ENCODE measurements at places on chromosomes 2 and 18.
A peak's percentile ranks its signal among the peaks of the same experiment; 100 is the strongest.

DNA sequence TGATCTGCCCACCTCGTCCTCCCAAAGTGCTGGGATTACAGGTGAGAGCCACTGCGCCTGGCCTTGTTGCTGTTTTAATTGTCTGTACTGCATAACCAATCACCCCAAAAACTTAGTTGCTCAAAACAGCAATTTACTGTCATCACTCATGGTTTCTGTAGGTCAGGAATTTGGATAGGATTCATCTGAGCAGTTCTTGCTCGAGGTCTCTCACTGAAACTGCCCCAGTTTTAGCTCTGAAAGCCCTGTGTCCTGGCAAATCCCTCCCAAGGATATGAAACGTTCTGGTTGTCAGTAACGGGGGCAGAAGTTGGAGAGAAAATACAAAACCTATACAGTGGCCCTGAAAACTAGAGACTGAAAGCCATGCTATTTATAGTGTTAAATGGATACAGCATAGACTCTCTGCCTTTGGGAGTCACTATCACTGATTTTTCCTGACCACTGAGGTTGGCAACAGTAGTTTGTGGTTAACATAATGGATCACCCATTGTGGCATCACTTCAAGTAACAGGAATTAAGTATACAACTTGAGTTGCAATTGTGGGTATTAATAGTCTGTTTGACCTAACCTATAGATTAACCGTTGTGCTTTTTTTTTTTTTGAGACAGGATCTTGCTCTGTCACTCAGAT lies 27.2 kb upstream of the ERICH2 start:
- DNase-seq: no peak

DNA sequence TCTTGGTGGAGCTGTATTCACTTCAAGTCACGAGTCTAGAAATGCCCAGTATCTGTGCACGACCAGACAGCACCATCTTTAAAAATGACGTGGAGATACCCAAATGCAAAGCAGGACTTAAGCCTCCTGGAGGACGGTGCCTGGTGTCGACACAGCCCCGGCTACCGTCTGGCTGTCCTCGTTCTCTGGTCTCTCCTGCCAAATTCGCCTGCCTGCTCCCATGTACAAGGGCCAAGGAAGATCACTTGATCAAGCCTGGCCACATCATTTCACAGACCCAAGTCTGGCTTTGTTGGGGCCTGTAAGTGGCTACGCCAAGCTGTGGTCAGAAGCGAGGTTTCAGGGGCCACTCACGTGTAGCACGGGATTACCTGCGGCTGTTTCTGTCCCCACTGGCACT lies 9.4 kb downstream of the ODC1 start:
- no peak for DNase-seq

DNA sequence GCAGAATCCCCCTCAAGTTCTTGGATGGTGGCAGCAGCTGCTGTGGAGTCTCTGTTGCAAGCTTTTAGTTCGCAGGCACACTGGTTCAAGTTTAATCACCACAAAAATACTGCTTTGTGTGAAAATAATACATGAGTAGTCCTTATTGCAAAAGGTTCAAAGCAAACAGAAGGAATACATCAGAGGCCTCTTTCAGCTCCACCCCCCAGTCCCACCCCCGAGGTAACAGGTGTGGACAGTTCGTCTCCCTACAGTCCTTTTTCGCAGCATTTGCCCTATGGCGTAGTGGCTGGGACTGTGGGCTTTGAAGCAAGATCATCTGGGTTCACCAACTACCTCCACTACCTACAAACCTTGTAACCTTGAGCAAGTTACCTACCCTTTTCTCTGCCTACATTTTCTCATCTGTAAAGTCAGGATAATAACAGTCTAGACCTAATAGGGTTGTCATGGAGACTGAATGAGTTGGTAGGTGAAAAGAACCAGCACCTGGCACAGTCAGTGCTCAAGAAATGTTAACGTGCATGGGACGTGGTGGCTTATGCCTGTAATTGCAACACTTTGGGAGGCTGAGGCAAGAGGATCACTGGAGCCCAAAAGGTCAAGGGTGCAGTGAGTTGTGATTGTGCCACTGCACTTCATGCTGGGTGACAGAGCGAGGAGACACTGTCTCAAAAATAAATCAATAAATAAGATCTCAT lies 61.7 kb downstream of the TCF7L1 start:
- DNase-seq: no peak

DNA sequence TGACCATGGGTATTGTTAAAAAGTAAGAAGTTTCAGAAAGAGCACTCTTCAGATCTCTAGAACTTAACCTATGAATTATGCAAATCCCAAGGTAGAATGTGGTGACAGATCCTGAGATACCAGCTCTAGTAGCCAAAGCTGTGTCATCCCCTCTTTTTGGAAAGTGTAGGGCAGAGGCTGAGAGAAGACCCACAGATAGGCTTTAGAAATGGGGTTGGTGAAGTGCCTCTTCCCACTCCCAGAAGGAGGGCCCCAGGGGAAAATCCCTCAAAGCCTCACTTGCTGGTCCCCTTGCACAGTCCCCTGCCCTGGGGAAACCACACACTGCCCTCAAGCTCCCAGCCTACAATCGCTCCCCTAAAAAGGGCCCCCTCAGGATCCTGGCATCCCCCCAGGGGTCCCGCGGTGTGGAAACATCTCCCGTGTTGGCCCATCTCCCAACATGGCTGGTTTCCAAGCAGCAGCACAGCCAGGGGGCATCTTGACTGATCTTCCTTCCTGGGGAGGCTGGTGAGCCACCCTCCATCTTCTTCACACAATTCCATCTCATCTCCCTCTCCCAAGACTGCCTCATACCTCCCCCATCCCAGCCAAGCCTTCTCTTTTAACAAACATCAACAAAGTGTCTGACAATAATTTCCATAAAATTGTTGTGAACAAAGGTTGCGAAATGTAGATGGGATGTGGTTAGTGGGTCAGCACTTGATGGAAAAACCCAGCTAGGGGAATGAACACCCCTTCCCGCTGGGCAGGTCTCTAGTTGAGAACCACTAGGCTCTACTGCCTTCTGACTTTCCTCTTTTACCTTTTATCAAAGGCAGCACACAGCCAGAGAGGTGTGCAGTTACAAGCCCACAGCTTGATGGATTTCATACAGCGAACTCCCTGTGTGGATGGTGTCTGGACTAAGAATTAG lies 25.1 kb downstream of the MAL start:
- DNase-seq: no peak

DNA sequence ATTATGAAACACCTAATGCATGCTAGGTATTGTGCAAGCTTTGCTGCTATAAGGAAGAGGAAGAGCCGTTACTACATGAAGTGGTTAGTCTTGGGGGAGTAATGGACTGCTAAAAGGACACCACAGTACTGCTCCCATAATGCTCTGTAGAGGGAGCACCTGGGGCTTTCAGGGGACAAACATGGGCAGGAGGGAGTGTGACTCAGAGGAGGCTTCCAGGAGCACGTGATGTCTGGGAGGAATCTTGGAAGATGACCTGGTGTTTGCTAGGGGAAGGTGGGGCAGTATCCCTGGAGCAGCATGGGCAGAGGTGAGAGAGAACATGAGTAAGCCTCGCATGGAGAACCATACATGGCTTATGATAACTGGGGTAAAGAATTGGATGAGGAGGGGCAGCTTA lies 18.8 kb downstream of the MAPK4 start:
- no peak for DNase-seq

- no peak for DNase-seq
Observed at GRCh38 chr2:55176094-55176415, 56.0 kb downstream of the CLHC1 start.

DNA sequence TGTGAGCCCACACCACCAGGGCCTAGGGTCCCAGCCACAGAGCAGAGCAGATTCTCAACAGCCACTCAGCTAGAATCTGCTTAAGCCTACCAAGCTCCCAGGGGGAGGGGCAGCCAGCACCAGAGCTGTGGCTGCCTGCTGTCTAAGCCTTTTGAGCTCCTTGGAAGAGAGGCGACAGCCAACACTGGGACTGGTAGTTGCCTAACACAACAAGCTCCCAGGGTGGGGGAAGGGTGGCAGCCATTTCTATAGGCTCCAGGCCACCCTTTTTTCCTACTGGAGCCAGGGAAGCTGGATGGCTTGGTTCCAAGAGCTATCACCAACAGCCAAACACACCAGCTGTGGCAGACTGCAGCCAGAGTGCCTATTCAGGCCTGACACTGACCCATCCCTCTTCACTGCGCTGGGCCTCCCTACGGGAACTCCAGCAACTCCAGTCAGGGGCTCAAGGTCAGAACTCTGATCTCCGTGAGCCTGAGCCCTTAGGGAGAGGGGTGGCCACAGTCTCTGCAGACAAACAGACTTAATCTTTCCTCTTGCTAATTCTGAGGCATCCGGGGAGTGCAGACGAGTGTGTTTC lies 1824.3 kb upstream of the CELF4 start:
- DNase-seq: no peak

- no peak for DNase-seq
Observed at GRCh38 chr18:34848695-34849094, 138.6 kb downstream of the DTNA start.

- no peak for DNase-seq
Observed at GRCh38 chr18:58908006-58908405, 43.3 kb downstream of the ZNF532 start.

DNA sequence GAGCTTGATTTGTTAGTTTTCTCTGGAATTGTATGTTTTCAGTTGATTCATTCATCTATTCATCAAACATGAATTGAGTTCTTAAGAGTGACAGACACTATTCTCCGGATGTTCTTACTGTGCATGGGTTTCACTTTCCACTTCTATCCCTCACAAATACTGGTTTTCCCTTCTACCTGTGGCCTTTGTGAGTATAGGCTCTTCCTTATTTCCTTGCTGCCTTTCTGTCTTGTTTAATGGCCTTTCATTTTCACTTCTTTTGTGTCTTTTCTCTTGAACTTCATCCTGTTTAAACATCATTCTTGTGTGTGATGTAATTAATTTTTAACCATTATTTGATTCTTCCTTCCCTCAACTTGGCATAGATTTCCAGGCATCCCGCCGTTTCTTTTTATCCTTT lies 90.7 kb downstream of the CRIM1 start:
- no peak for DNase-seq

DNA sequence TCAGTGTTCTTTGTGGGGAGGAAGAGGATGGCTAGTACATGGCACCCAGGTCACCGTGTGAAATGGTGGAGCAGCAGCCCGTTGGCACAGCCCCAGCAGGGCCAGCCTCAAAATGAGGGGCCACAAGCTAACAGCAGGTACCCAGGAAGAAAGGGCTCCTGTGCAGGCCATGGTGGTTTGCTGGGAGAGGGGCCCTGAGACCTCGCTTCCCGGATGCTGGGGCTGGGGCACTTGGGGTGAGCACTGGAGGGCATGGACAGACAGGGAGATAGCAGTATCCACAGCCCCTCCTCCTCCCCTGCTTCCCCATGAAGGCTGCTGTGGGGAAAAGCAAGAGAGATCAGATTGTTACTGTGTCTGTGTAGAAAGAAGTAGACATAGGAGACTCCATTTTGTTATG lies 16.2 kb upstream of the TEX44 start:
- no peak for DNase-seq

- no peak for DNase-seq
Observed at GRCh38 chr2:102253140-102253752, 58.1 kb upstream of the IL1RL1 start.

GRCh38 chr2:190877436-190877835 lies 3.2 kb upstream of the GLS start:
- no peak for DNase-seq

GRCh38 chr18:49227001-49227380 lies 233.5 kb downstream of the DYM start:
- no peak for DNase-seq

DNA sequence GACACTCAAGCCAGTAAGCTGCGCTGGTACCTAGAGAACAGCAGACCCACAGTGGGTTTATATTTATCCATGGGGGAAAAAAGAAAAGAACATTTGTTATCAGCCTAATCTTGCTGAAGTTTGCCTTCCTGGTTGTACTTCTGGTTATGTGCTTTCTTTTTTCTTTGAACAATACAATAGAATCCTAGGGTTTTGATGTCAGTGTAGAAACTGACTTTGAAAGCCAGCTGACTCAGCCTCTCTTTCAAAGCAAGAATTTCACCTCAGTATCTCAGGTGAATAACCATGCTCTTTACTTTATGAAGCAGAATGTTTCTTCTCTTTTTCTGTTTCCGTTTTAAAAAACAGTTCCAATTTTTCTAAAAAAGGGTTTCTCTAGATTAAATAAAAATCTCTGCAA lies 78.4 kb downstream of the CD8B2 start:
- no peak for DNase-seq

DNA sequence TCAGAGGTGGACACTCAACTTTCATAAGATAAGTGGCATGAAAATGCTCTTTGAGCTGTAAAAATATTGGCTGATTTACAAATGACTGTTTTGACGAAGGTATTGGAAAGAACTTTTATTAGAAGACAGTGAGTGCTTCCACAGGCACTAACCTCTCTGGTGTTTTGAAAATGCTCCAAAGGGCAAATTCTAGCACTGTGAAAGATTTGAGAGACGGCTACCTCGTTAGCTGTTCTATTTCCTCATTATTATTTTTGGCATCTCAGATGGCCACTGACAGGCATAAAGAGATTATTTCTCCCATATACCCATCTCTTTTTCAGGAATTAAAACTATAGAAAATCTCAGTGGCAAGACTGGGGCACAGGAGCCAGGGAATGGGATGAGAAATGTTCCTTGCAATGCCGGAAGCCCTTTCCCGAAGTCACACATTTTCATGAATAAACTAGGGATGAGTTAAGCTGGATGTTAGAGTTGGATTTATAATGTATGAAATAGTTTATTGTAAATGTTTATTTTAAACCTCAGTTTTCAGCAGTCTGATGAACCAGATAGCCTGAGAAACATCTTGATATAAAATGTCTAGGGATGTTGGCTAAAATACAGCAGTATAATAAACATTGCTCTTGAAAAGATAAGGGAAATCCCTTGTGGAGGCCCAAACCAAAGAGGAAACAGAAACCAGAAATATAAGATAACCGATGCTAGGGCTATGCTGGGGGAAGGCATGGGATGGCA lies 175.7 kb downstream of the ASB1 start:
- DNase-seq: no peak

DNA sequence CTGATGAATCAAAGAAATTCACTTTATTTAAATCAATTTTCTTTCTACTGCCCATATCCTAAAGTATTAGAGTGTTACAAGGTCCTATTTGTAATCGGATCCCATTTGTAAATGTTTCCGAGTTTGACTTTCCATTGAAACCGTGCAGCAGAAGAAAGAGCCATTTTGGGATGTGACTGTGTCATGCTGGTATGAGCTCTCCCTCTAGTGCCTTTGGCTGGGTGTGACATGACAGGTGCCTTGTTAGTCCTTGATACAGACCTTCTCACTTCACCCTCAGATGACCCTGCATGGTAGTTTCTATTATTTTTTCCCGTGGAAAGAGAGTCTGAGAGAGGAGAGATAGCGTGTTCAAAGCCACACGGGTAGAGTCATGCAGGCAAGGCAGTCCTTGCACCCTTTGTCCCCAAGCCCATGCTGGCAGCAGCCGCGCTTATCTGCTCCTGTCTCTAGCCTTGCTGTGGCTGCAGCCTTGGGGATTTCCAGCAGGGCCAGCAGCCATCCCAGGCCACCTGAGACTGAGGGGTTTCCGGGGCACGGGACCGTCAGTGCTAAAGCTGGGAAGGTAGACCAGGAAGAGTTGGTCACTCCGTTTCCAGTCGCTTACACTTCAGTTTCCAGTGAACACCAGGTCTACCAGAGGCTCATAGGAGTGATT lies 21.4 kb downstream of the CHMP1B start:
- DNase-seq: peak; percentile 59

- DNase-seq: no peak
Observed at GRCh38 chr2:4291430-4291829, 588.1 kb downstream of the DCDC2C start.
